ENCODE measurements at places on chromosomes 5 and 9. TPM values are rescaled to one million over a fixed set of nuclear protein-coding genes. Genes with fewer than 3 reads are reported as not detected.

PFN3 gene
- not detected for total RNA-seq

NIPAL4 gene
- total RNA-seq, result 0.14 TPM

LCN1 gene
- 0.65 TPM for total RNA-seq

SPATA31D4 gene
- not detected for total RNA-seq

HABP4 gene
- total RNA-seq, result 12.8 TPM

ARHGEF39 gene
- 0.09 TPM for total RNA-seq
